Stimulated activated CD8-positive, alpha-beta memory T cell treated with anti-CD3 and anti-CD28 coated beads, Interleukin-12 subunit alpha, Interleukin-12 subunit beta, amount 100 ng/mL, for 1 hour (primary cell): ENCODE measurements at places on chromosomes 2 and 18.

DNA sequence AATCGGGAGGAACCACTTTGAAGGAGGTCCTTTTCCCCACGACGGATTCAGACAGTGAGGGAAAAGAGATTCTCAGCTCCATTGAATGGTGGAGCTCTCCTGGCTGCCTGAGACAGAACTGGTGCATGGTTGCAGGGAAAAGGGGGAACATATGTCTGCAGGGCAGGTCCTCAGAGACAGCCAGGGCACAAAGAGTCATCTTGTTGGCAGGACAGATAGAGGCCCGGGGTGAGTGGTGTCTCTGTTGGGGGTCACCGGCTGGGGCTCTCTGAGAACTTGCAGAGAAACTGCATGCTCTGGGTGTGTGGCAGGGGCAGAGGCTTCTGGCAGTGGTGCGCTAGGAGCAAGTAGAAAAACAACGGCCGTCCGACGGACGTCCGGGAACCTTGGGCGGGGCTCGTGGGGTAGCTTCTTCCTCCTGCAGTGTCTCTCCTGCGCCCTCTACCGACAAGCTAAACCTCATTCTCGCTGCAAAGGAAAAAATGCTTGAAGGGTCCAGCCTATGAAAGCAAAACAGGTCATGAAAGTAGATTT lies 94.3 kb downstream of the CDCA7 start:
- peak; percentile 36 for DNase-seq

- DNase-seq = no peak
Measured at GRCh38 chr2:167550448-167550847, 662.2 kb downstream of the XIRP2 start.

DNA sequence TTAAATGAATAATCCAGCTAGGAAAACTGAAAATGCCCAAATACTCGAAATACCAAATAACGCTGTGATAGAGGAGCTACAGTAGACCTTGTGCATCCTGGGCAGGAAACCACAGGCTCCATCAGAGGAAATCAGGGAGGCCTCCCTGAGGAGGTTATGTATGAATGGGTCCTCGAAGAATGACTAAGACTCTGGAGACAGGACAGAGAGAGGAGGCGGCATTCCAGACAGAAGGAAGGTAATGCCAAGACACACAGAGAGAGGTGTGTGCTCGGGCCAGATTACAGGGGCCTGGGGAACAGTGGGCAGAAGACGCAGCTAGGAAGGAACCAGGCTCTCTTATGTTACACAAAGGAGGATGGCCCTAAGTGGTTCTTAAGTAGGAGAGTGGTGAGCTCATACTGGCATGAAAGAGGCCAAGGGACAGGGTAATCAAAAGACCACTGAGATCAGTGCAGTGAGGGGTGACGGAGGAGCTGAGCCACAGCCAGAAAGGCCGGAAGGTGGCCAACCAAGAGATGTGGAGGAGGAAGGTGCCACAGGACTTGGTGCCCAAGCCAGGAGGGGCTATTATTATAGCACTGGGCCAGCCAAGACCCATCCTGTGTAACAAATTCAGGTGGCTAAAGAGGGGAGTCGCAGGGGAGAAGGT lies 9.9 kb downstream of the ST3GAL5 start:
- no peak for DNase-seq

GRCh38 chr2:24342110-24342910 lies 18.0 kb downstream of the ITSN2 start:
- no peak for DNase-seq

DNA sequence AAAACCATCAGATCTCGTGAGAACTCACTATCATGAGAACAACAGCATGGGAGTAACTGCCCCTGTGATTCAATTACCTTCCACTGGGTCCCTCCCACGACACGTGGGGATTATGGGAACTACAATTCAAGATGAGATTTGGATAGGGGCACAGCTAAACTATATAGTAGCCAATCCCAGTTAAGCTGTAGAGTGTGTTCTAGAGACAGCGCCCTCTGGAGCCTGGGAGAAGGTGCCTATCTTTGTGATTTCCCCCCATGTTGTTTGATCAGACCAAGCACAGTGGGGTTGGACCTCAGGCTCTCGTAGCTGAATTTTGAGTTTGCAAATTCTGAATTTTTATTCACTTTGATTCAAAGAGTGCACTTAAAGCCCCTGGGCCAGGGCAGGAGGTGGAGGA lies 108.2 kb upstream of the TWIST2 start:
- no peak for DNase-seq

DNA sequence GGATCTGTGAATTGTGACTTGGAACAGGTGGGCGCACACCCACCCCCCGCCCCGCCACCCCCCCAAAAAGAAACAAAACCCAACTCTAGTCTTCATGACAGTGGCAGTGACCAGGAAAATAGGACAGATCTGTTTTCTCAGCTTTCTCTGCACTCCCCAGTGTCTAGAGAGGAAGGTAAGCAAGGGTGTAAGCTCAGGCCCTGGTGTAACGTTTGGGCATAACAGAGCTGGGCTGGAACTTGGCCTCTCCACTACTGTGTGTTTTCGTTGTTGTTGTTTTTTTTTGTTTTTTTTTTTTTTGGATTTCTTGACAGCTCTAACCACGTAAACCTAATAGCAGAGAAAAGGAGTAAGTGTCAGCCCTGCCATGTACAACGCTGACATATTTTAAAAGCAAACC lies 1160.8 kb downstream of the DPP10 start:
- no peak for DNase-seq

GRCh38 chr2:149735237-149735958 lies 147.8 kb upstream of the MMADHC start:
- DNase-seq = no peak

GRCh38 chr2:185161701-185162100 lies 563.4 kb downstream of the ZNF804A start:
- DNase-seq = no peak

DNA sequence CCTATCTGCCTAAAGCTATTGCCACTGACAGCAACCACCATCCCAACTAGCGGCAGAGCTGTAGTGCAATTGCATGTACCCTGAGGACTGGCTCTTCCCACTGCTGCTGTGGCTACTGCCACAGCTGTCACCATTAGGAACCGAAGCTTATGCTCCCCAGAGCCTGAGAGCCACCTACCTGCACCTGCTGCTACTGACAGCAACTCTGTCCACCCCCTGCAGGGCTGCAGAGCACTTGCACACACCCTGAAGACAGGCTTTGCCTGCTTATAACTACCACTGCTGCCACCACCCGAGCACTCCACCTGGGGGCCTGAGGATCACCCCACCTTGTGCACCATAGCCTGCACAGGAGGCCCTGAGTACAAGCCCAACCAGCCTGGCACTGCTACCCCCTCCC lies 217.6 kb upstream of the FOSL2 start:
- DNase-seq = no peak

DNA sequence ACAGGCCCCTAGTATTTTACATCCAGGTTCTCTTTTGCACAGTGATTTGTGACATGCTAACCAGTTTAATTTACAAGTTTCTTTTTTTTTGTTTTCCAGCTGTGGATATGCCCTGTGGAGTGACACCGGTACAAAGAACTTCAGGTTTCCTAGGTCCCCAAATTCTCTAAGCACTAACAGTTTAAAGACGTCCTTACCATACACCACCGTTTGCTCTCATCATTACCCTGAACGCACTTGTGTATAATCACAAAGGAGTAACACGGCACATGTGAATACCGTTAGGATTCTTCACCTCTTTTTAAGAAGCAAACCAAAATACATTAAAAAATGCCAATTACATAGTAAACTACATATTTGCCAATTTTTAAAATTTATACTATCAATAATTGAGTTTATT lies 853 bp downstream of the LANCL1 start:
- DNase-seq = no peak

GRCh38 chr18:22961156-22961555 lies 28.0 kb downstream of the RBBP8 start:
- DNase-seq = no peak

- no peak for DNase-seq
Measured at GRCh38 chr18:13649397-13650390, 76.7 kb downstream of the FAM210A start.

DNA sequence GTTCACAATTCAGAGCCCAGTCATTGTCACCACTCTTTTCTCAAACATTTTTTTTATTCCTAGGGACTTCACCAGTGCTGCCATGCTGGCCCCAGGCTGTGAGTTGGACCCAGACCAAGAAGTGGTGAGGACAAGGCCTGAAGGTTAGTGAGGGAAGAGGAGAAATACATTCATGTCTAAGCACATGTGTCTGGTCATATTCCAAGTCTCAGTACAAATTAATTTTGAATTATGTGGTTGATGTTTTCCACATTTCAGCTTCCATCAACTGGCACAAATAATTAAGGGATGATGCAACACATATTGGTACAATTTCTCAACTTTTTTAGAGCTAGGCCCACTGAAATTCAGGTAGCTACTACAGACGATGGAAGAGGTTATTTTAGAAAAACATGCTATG lies 106.6 kb upstream of the UPP2 start:
- DNase-seq = no peak

DNA sequence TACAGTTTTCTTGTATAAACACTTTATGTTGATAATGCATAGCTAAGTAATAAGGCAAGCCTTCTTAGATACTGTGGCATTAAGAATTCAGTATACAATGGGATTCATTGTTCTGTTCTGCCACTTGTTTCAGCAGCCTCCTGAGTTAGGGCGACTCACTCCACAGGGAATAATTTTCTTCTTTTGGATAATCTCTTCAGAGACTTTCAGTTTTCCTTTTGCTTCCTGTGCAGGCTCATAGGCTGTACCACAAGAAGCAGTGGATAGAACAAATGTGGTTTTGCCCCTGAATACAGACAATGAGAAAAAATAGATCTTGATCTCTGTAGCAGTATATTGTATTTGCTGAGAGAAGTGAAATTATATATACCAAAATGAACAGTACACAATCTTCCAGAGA lies 298.0 kb downstream of the ZNF407 start:
- no peak for DNase-seq
